A549 treated with CpdA at 1 μM for 4 hours (cell line): ENCODE measurements at places on chromosomes 5 and 9. TPM values are rescaled to one million over a fixed set of nuclear protein-coding genes. Genes with fewer than 3 reads are reported as not detected.

Gene PMPCA
- 73.6 to 104 TPM (median 78.7 TPM) in 5 replicates for total RNA-seq

Gene ORM2
- not detected in 5 replicates for total RNA-seq

Gene DMRT2
- 0.09 to 0.13 TPM in 2 of 5 replicates, not detected in the others for total RNA-seq

Gene DNAH5
- 0.78 to 1.4 TPM (median 1.1 TPM) in 5 replicates for total RNA-seq

Gene GFPT2
- total RNA-seq, result 44.2 to 56.0 TPM (median 51.8 TPM) in 5 replicates
